ENCODE measurements at places on chromosomes 12 and 14.

GRCh38 chr12:122393817-122394216 lies 28.7 kb downstream of the CLIP1 start:
- no peak for DNase-seq

DNA sequence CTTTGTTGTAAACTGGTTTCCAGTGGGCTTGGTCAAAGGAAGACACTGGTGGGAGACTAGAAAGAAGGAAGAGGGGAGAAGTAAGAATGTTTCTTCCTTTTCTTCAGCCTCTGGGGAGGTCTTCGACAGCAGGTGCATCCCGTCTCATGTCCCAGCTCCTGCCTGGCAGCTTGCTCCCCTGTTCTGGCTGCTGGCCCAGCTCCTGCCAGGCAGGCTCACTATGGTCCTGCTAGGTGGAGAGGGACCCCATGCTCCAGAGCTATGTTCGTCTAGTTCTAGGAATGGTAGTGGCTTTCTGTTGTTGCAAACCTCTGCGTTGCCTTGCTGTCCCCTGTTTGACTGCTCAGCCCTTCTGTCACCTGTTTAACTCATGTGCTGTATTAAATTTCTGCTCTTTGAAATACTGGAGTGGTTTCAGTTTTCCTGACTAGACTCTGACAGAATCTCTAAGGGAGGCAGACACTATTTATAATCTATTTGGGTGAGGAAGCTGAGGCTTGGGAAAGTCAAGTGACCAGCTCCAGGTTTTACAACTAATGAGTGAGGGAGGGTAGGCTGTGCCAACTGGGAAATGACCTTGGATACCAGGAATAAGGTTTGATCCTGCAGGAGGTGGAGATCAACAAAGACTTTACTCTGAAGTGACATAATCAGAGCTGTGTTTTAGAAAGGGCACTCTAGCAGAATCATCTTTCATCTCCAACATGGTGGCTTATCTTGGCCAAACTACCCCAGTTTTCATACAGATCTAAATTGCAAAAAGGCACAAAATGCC lies 94.7 kb upstream of the DDHD1 start:
- DNase-seq = no peak

- DNase-seq = no peak
Measured at GRCh38 chr12:110577864-110578693, 5.0 kb downstream of the PPTC7 start.

GRCh38 chr14:51039252-51039651 lies 55.7 kb downstream of the TRIM9 start:
- DNase-seq = no peak

- no peak for DNase-seq
Measured at GRCh38 chr12:97452230-97452629, 10.4 kb upstream of the RMST start.

DNA sequence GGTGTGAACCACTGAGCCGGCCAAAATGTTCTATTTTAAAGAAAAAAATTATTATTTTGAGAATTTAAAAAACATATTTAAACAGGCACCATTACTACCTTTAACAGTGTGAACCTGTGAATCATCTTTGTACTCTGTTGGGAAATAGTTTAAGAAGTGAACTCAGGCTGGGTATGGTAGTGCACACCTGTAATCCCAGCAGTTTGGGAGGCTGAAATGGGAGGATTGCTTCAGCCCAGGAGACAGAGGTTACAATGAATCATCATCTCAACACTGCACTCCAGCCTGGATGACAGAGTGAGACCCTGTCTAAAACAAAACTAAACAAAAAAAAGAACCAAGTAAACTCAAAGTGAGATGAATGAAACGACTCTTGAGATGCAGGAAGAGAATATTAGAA lies 3.1 kb upstream of the WDR89 start:
- DNase-seq = no peak

DNA sequence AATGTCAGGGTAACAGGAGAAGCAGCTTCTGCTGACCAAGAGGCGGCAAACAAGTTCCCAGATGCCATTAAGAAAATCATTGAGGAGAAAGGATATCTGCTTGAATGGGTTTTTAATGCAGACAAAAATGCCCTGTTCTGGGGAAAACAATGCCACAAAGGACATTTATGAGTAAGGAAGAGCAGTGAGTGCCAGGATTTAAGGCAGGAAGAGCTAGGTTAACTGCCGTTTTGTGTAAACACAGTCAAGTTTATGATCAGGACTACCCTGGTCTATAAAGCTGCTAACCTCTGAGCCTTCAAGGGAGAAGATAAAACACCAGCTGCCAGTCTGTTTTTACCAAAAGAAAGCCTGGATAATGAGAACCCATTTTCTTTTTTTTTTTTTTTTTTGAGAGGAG lies 8.5 kb downstream of the MAPKAPK5 start:
- no peak for DNase-seq

DNA sequence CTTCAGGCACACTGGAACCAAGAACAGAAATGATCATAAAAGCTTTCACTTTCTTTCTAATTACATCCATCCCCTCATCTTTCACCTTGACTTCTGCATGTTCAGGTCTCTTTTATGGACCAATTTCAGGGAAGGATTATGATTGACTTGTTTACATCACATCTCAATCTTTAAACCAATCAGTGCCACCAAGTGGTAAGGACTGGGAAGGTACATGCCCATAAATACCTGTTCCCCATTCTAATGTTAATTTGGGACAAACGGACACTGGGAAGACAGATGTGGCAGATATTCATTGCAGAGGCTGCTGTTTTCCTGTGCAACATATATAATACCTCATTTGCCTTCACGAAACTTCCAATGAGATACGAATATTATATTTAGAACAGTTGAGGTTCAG lies 978.1 kb downstream of the GALC start:
- DNase-seq = no peak

GRCh38 chr14:95326987-95327386 lies 7.3 kb upstream of the CLMN start:
- DNase-seq = no peak

DNA sequence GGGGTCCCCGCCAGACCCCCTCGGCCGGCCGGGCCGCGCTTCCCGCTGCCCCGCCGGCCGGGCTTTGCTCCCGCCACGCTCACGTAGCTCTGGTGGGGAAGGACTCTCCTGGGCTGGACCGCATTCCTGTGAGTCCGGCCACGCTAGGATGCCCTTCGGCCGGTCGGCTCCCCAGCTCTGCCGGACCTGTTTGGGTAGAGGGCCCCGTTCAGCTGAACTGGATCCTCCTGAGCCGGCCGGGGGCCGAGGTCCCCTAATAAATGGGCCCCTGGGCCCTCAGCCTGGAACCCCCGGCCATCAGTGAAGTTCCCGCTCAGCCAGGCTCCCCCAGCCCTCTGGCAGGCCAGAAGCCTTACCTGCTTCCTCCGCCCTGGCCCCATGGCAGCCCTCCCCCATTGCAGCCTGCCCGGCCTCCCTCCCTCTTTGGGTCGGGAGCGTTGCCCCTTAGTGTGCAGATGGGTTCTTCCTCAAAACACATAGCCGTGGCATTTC lies 593 bp downstream of the UNC119B start:
- DNase-seq = no peak

- no peak for DNase-seq
Measured at GRCh38 chr12:70779250-70779649, 141.3 kb downstream of the PTPRR start.

DNA sequence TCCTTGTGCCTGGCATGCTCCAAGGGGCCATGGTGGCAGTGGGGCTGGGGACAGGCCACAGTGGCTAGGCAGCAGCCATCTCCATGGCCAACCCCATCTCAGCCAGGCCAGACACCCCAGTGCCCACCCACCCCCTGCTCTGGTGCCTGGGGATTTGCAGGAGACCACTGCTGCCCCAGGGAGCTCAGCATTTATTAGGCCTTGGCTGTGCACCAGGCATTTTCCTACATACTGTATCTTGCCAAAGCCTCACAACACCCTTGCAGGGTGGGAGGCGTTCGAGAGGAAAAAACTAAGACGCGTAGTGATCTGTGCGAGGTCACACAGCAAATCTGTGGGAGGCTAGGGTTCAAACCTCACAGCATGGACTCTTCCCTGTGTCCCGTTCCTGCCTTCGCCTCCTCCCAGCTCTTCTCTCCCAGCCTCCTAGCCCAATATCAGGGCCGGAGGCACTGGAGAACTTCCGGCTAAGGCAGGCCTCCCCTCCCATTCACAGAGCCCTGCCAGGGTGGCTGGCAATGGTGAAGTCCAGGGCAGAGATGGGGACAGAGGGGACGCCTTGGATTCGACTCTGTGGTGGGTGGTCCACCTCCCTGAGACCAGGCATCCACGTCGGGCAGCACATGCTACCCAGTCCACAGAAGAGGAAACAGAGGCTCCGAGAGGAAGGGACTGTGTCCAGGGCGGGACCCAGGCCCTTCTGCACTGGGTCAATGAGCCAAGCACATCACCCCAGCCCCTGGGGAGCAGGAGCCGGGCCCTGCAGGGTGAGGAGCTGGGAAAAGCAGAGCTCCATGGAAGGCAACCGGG lies 57.4 kb downstream of the FAM222A start:
- DNase-seq = no peak

GRCh38 chr12:111777345-111778045 lies 10.8 kb downstream of the ALDH2 start:
- no peak for DNase-seq

GRCh38 chr14:64298773-64299172 lies 4.6 kb upstream of the ESR2 start:
- DNase-seq = no peak

- DNase-seq = no peak
Measured at GRCh38 chr12:5047094-5047493, 3.4 kb downstream of the KCNA5 start.

- no peak for DNase-seq
Measured at GRCh38 chr12:87813476-87814234, 215.5 kb downstream of the C12orf50 start.

GRCh38 chr14:99177046-99177655 lies 94.8 kb downstream of the BCL11B start:
- no peak for DNase-seq

DNA sequence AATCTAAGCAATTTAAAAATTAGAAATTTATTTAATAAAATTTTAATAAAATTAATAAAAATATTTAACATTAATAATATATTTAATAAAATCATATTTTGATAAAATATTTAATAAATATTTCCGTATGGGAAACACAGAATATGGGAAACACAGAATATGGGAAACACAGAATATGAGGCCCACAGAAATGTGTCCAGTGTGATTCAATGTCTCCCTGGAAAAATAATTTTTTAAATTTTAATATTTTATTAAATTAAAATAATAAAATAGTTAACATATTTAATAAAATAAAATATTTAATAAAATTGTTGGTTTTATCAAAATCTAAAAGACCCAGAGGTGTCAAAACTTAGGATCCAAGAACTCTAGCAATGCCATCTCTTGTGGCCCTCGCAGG lies 186.4 kb downstream of the TMEM132D start:
- DNase-seq = no peak

GRCh38 chr14:95727056-95727700 lies 13.3 kb upstream of the TCL1A start:
- DNase-seq = no peak

DNA sequence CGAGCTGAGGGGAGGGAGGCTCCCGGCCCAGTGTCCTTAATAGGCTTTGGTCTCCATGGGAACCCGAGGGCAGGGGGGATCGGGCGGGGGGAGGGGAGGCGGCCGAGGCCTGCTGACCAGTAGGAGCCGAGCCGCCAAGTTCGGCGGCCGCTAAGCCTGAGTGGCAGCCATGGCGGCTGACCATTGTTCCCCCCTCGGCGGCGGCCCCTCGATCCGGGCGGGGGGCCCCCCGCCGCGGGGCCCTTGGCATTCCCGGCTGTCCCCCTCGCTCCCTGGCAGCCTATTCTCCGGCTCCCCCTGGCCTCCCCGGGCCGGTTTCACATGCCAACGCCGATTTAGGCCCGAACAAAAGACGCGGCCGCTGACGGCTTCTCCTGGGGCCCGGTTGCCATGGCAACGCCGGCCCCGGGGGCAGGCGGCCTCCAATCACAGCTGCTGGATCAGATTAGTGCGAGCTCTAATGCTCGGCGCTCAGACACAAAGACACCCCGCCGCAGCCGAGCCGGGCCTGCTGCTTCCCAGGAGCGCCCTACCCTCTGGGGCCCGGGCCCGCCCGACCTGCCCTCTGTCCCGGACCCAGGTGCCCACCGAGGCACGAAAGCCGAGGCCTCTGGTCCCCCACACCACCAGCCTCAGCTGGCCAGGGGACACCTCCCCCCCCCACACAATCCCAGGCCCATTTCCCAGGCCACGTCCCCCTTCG lies 7.3 kb downstream of the MSI1 start:
- DNase-seq = no peak

All from stimulated activated CD4-positive, alpha-beta T cell treated with anti-CD3 and anti-CD28 coated beads, Interleukin-1b, Interleukin-23, amount 100 ng/mL, for 1 hour (primary cell).